ENCODE measurements at places on chromosomes 2 and 18.
A peak's percentile ranks its signal among the peaks of the same experiment; 100 is the strongest.

- peak; percentile 45 for DNase-seq
Measured at GRCh38 chr2:191691016-191691735, 13.2 kb downstream of the NABP1 start.

GRCh38 chr2:54048117-54048785 lies 67.2 kb upstream of the ACYP2 start:
- DNase-seq = no peak

GRCh38 chr2:143505542-143505941 lies 376.3 kb downstream of the ARHGAP15 start:
- DNase-seq = no peak

DNA sequence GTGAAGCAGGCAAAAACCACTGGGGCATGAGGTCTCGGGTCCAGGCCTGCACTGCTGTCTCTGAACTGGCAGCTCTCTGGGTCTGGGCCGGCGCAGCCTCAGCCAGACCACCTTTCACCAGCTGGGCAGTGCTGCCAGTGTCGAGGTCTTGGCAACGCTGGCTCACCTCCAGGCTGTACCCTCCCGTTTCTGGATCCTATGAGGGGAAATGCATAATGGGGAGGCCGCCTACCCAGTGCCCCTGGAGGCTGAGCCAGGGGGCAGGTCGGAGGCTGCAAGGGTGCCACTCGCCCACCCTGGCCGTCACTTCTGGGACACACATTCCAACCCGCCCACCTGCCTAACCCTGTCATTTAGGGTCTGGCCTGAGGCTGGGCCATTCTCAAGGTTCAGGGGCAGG lies 24.6 kb downstream of the KIF1A start:
- no peak for DNase-seq

DNA sequence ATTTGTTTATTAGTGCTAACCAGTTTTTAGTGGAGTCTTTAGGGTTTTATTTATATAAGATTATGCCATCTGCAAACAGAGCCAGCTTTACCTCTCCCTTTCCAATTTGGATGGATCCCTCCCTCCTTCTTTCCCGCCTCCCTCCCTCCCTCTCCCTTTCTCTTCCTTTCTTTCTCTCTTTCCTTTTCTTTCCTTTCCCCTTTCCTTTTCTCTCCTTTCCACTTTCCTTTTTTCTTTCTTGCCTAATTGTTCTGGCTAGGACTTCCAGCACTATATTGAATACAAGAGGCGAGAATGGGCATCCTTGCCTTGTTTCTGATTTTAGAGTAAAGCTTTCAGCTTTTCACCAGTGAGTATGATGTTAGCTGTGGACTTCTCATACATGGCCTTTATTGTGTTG lies 24.1 kb downstream of the COLEC11 start:
- no peak for DNase-seq
